Stimulated activated CD4-positive, alpha-beta T cell treated with anti-CD3 and anti-CD28 coated beads, Interleukin-1b, Interleukin-23, amount 100 ng/mL, for 1 hour (primary cell): ENCODE measurements at places on chromosomes 4 and X.

- DNase-seq = no peak
Observed at GRCh38 chrX:132001127-132001526, 22.0 kb upstream of the STK26 start.

DNA sequence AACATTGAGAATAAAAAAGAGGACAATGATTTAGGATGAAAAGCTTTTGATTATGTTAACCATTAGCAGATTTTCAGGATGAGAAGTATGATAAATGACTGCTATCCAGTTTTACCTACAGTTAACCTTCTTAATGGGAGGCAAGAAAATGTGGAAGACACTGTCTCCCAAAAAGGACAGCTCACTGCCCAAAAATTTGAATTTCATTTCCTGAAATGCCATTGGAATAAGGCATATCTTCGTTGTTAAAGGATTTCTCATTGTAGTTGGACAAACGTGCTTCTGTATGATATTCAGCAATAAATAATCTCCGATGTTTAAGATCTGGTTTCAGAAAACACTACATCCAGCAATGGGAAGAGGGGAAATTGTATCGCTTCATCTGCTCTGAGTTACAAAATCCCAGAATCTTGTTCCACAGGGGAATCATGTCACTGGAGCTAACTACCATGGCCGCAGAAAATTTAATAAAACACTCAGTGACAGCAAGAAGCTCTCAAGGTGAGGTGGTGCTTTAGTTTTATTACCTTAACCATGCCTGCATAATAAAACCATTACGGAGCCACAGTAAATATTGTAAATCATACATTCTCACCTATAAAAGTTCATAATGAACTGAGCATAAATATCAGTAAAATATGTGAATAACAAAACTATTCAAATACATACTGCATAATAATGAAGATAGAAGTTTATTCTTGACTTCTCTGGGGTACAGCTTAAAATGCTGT lies 552.3 kb downstream of the PCDH7 start:
- no peak for DNase-seq

DNA sequence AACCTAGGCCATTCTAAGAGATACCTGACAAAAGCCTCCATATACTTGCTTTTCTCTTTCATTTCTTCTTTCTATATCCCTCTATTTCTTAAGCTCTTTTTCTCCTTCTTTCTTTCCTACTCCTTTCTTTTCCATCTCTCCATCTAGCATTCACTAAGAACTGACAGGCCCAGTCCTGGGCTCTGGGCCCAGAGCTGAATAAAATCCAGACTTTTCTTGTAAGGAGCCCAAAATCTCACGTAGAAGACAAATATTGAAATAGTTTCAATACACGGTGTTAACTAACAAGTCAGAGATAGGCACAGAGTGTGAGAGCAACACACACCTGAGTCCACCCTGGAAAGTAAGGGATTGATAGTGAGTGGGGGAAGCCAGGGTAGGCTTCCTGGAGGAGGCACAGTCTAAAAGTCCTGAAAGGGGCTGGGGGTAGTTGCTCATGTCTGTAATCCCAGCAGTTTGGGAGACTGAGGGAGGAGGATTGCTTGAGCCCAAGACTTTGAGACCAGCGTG lies 73.2 kb upstream of the EFNB1 start:
- DNase-seq = no peak

GRCh38 chr4:6942238-6942800 lies 32.7 kb downstream of the TBC1D14 start:
- no peak for DNase-seq

GRCh38 chr4:184320631-184321030 lies 103.0 kb upstream of the ENPP6 start:
- DNase-seq = no peak

DNA sequence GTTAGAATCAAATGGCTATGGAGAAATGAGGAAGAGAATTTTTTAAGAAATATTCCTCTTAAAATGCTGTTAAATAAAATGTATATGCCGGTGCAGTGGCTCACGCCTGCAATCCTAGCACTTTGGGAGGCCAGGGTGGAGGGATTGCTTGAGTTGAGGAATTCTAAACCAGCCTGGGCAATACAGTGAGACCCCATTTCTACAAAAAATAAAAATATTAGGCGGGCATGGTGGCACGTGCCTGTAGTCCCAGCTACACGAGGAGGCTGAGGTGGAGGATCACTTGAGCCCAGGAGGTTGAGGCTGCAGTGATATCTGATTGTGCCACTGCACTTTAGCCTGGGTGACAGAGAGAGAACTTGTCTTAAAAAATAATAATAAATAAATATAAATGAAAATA lies 7.9 kb upstream of the FUNDC1 start:
- DNase-seq = no peak

DNA sequence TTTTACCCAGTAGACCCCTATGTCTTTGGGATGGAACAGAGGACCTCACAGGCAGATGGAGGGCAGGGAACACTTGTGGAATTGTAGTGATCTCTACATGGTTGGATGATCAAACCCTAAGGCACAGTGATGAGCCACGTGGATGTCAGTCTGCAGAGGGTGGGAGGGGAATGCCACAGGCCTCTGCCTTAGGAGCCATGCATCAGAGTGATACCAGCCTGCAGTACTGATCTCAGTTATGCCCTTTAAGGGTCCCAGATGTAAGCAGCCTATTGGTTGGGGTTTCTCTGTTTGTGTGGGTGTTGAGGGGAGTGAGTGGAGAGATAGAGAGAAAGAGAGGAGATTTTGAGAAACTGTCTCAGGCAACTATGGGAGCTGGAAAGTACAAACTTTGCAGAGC lies 39.9 kb upstream of the XAGE1B start:
- no peak for DNase-seq

- DNase-seq = no peak
Observed at GRCh38 chr4:56231410-56231809, 155.9 kb downstream of the AASDH start.

GRCh38 chr4:99536271-99536670 lies 25.4 kb downstream of the C4orf17 start:
- no peak for DNase-seq

DNA sequence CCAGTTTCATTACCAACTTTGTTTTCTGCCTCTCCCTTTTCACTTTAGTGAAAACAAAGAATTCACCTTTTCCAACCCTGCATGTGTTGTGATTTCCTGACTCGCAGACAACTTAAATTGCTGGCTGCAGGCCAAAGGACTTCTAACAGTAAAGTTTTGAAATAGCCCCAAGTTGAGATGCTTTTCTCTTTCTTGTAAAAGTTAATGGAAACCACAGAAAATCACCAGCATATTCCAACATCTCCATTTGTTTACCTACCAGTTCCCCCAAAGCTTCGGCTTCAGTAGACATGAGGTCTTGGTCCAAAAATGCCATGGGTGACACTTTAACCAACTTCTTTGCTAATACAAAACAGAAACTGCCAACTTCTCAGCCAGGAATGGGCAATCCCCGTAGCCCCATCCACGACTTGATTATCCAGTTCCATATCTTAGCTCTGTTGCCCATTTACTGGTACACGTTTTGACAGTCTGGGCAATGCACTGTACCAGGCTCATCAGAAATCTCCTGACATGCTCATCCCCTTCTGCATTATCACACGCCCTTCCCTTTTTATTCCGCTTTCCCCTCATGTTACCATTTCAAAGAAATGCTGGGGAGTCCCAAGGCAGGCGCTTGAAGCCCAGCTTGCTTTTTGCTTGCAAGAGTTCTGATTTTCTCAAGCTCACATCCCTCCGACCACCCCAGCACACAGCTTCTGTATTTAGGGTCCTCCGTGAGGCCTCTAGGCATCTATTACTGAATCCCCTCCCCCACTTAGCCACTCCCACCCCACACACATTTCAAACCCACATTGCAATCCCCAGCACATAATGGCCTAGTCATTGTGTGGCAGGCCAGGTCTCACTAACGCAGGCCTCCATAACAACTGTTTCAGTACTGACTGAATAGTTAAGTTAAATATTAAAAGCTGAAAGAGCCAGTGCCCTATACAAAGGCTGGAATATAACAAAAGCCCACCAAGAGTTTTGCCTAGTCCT lies 137.9 kb upstream of the S100G start:
- no peak for DNase-seq

GRCh38 chr4:85569730-85570299 lies 94.9 kb downstream of the ARHGAP24 start:
- no peak for DNase-seq

DNA sequence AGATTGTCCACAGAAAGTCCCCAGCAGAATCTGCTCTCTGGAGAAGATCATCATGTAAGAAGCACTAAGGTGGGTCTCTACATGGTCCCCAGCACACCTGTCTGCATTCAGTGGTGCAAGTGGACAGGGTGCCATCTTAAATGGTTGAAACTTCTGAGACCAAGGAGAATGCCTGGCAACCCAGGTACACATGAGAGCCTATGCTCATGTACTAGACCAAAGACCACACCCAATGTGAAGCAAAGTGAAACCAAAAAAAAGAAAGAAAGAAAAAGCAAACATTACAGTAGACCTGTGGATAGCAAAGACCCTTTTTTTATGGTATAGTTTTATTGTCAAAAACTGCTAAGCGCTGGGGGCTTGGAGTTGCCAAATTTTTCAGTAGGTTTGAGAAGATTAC lies 15.0 kb downstream of the CD40LG start:
- DNase-seq = no peak

- no peak for DNase-seq
Observed at GRCh38 chrX:56130436-56130835, 101.7 kb upstream of the KLF8 start.

- no peak for DNase-seq
Observed at GRCh38 chrX:67604979-67605703, 61.3 kb downstream of the AR start.

DNA sequence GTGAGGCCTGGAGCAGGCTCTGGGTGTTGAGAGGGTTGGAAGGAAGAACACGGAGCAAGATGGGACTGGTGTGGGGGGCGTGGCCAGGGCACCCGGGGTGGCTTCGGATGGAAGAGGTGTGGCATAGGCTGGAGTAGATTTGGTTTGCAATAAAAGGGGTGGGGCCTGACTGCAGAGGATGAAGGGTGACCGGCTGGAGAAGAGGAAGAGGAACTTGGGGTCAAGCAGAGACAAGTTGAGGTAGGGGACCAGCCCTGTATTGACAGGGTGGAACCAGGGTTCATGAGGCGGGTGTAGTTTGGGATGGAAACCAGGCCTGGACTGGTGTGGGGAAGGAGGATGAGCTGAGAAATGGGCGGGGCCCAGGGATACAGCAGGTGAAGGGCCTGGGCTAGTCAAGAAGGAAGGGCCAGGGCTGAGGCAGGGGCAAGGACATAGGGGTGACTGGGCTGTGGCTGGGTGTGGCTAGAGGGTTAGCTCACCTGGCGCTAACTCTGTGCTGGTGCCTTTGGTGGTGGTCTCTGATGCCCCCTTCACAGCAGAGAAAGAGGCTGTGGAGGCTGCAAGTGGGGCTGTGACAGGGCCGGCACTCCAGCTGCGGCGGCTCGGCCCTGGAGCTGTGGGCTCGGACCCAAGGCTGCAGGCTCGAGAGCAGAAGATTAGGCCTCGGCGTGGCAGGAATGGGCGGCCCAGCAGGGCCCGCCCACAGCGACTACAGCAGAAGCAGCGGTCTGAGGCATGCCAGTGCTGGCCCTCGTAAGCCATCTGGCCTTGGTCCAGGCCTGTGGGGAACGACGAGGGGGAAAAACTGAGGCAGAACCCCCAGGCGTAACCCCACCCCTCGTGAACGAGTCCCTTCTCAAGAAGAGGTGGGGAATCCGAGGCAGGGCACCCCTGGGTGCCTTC lies 5.0 kb downstream of the PLP2 start:
- DNase-seq = no peak

- no peak for DNase-seq
Observed at GRCh38 chrX:48665991-48666390, 17.6 kb upstream of the WAS start.

DNA sequence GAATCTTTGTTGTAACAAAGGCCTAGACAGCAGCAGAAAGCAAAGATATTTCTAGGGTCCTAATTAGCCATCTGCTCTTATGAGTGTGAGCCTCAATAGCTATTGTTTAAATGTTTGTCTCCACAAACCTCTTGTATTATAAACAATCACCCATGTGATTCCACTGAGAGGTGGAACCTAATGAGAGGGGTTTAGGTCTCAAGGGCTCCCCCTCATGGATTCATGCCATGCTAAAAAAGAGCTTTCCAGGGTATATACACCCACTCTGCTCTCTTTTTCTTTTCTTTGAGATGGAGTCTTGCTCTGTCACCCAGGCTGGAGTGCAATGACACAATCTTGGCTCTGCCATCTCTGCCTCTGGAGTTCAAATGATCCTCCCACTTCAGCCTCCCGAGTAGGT lies 42.1 kb downstream of the TRIM61 start:
- DNase-seq = no peak

GRCh38 chr4:183099537-183100297 lies 660 bp downstream of the WWC2 start:
- DNase-seq = no peak

DNA sequence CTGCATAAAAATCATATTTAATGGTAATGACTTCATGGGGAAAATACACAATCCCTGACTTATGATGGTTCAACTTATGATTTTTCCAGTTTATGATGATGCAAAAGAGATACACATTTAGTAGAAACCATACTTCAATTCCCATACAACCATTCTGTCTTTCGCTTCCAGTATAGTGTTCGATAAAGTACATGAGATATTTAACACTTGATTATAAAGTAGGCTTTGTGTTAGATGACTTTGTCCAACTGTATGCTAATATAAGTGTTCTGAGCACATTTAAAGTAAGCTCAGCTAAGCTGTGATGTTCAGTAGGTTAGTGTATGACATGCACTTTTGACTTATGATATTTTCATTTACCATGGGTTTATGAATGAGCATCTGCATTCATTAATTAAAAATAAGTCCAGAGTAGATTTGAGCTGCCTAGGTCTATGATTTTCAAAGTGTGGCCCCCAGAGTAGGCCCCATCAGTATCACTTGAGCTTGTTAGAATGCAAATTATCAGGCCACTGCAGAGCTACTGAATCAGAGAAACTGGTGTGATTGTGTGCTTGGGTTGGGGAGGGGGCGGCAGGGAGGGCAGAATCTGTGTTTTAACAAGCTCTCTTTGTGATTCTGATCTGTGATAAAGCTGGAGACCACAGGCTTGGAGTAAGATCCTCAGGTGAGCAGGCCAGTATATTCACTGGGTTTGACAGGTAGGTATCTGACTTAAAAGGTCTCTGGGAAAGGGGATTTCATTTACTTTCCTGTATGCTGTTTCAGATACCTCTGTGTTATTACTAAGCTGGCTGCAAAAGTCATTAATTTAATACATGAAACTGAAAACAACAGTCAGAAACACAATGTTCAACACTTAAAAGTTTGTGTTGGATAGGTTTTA lies 8.4 kb downstream of the ATP10D start:
- no peak for DNase-seq
